ENCODE measurements at places on chromosomes 6 and 20.

DNA sequence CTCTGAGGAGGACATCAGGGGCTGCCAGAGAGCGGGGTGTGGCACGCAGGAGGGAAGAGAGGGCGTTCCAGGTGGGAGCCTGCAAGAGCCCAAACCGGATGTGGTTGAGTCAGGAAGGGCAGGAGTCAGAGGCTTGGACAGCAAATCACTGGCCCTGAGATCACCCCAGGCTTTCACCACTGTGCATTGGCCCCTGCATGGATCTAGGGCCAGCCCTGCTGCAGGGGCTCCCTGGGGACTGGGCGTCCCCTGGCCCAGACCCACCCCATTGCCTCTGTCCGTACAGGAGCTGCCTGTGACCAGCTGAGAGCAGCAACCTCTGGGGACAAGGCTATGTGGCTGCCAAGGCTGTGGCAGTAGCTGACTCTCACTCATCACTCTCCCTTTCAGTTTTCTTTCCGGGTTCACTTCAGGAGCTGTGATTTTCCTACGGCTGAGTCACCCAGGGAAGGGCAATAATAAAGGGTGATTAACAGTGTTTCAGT is 33.9 kb downstream of the KCNK17 start:
- DNase-seq: no peak

DNA sequence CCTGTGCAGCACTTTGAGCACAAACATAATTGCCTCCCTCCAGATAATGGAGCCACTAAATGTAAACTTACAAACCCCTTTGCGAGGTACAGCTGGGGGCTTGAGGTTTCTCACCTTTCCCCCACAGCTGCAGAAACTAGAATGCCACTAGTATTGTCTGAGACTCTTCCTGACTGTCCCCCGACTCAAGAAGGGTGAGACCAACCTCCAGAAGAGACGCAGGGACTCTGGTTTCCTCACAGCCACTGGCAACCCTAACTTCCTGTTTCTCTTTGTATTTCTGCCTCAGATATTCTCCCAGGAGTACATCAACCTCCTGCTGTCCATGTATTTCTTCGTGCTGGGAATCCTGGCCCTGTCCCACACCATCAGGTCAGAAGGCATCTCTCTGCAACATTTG is 23.6 kb downstream of the HM13 start:
- no peak for DNase-seq

DNA sequence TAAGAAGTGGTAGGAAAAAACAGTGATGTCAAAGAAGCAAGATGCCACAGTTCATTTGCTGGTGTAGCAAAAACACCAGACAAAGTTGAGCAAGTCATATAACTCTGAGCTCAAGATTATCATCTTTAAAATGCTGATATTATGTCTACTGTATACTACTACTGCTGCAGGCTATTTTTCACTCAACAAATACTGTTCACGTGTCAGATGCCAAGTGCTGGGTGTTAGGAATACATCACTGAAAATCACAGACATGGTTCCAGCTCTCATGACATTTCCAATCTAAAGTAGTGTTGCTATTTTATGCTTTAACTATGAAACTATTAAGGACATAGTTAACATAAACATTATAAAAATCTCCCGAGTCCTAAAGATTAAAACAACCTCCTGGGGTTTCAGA is 163.0 kb downstream of the NKAIN2 start:
- DNase-seq: no peak

DNA sequence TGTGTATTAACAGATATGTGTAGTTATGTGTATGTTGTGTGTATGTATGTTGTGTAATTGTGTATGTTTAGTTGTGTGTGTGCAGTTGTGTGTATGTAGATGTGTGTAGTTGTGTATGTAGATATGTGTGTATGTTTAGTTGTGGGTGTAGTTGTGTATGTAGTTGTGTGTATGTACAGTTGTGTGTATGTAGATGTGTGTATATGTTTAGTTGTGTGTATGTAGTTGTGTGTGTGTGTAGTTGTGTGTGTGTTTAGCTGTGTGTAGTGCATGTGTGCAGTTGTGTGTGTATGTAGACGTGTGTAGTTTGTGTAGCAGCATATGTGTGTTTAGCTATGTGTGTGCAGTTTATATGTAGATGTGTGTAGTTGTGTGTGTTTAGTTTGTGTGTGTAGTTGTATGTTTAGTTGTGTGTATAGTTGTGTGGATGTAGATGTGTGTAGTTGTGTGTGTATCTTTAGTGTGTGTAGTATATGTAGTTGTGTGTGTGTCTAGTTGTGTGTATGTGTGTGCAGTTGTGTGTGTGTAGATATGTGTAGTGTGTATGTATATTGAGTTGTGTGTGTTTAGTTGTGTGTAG is 16.3 kb downstream of the SIRT5 start:
- no peak for DNase-seq

DNA sequence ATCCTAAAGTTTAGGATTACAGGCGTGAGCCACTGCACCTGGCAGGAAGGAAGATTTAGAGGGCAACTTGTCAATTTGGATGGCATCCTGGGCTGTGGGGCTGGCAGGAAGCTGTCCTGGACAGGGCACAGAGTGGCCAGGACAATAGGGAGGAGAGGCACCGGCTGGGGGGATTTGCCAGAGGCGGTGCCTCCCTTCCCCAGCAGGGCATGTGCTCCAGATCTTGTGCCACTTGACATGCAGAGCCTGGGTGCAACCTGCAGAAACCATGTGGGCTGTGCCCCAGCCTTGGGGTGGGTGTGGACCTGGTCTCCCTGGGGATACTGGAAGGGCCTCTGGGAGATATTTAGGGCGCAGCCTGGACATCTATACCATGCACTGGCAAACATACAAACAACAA is 58.6 kb upstream of the EEF1A1 start:
- no peak for DNase-seq

GRCh38 chr6:82144007-82144851 is 103.3 kb downstream of the IBTK start:
- no peak for DNase-seq

GRCh38 chr6:5214570-5215052 is 46.1 kb downstream of the LYRM4 start:
- peak; percentile 63 for DNase-seq

- DNase-seq: no peak
These were observed 80.5 kb downstream of the TMEM242 start for GRCh38 chr6:157242791-157243190.

DNA sequence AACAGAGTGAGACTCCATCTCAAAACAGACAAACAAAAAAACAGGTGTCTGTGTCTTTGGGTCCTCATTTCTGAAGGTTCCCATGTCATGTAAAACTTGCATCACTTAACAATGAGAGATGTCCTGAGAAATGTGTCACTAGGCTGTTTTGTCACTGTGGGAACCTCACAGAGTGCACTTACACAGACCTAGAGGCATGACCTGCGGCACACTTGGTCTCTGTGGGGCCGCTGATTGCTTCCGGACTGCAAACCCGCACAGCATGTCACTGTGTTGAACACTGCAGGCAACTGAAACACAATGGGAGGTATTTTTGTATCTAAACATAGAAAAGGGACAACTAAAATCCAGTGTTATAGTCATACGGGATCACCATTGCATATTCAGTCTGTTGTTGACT is 42.3 kb upstream of the TMEM181 start:
- DNase-seq: no peak

DNA sequence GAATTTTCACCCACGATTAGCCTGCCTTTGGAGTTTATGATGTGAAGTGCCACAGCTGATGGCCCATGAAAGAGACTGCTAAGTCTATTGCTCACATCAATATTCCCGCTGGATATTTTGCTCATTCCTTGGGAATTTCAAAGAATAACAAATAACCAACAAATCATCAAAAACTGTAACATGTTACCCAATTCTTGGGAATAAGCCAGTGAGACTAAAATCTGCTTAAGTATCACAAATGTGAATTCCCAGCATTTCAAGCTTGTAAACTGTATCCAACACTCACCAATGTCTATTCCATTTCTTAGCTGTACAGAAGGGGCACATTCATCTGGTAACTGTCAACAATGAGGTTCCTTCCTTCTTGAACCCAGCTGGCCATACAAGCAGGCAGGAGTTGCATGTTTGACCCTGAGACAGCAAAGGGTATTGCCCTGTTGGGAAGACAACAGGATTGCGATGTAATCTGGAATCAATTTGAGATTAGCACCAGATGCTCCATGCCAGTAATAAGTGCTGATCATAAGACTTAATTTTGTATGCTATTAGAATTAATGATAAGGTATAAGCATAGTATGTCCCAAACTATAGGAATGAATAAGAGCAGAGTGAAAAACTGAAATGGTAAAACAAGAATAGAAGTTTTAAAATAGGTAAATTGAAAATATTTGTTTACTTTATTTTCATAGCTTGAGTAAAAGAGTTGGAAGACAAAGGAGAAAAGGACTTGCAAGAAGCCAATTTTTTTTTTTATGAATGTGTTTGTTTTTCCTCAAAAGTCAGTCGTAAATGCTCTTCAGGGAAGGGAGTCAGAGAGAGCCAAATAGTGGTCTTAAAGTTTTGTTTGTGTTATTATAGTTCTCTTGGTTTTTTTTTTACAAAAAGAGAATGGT is 58.8 kb downstream of the RSPO3 start:
- DNase-seq: no peak

All from stimulated activated effector memory CD8-positive, alpha-beta T cell treated with anti-CD3 and anti-CD28 coated beads, Interleukin-12 subunit alpha, Interleukin-12 subunit beta, amount 100 ng/mL, for 72 hours (primary cell).